GOT3 (cell line): ENCODE measurements at places on chromosomes 2 and 18.

DNA sequence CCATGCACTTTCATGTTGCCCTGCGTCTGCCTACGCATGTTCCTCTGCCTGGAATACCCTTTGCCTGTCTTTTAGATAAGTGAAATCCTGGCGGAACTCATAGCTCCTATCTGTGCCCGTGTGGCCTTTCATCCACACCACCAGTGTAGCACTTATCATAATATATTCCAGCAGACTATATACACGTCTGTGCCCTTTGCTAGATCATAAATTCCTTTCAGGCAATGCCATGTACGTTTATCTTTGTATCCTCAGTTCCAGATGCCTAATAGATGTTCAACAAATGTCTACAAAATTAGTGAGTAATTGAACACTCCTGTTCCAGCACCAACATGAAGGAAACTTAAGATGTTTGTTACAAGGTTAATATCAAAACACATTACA lies 106.9 kb downstream of the COLEC12 start:
- DNase-seq = no peak

GRCh38 chr2:221480163-221480562 lies 91.9 kb downstream of the EPHA4 start:
- no peak for DNase-seq

DNA sequence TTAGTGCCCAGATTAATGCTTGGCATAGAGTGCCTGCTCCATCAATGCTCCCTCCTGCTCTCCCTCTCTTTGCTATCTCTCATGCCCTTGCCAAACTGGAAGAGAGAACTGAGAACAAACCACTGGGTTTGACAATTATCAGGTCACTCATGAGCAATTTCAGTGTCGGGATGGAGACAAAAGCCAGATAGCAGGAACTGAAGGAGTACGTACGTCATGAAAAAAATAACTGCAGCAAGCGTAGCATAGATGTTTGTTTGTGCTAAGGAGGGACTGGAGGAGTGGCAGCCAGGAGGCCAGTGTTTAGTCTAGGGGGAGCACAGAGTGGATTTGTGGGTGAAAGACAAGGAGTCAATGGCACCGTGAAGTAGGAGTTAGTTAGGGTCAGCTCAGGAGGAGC lies 113.3 kb downstream of the POLE4 start:
- DNase-seq = no peak

DNA sequence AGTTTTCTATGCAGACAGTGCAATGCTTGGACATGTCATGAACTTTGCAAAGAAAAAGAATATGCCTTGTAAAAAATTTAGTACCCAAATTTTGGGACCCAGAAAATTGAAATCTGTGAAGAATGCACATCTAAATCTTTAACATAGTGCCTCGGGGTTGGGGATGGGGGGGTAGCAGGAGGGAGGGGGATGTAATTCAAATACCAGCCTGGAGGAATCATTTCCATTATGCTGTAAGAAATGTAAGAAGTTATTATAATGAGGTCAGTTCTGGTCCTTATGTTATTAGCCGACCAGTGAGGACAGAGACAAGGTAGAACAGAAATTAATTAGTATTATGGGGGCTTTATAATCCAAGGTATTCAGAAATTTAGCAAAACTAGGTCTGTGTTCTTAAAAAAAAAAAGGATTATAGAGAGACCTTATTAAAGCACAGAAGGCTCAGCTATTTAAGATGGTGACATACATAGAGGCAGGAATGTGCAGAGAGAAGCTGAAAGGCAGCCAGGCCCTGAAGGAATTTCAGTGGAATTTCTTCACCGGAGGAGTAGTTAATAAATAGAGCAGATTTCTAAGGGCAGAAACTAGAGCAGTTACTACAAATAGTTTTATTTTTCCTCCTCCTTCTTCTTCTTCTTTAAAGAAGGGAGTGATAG lies 89.0 kb upstream of the RBMS1 start:
- DNase-seq = no peak

DNA sequence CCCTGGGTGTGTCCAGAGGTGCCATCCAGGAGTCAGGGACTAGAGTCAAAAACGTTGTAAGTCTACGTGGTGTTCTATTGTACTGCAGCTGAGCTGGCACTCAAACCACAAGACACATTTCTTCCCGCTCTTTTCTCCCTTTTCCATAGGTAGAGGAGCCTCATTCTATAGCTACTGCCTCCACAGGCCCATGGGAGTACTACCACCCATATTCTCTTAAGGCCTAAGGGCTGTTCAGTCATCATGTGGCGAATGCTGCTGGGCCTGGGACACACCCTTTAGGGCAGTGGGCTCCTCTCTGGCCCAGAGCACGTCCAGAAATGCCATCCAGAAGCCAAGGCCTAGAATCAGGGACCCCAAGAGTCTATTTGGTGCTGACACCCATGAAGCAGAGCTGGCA lies 1271.7 kb downstream of the CNTNAP5 start:
- DNase-seq = no peak

DNA sequence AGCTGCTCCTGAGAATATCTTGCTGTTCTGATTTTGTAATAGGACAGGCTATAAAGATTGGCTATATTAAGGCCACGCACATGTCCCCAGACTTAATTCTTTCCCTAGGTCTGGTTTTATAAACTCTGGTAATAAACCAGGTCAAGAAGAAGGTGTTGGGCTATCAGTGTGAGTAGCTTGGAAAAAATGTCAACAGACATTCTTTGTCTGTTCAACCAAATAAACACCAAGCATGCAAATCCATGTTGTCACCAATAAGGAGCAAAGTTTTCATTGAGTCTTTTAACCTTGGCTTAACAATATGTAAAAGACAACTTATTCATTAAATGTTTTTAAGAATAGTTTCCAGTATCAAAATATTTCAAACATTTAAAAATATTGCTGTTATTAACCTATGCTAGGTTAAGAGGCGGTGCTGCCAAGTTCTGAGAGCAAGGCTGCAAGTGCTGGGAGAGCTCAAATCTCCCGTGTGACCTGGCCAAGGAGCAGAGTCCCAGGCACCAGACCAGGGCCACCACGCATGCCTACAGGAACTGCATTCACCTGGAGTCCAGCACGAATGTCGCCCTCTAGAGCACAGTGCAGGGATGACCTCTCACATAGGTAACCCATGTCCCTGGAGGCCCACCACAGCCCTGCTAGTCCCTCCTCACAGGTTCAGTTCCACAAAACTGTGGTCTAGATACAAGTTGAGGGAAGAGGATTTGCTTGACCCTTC lies 120.5 kb upstream of the POU3F3 start:
- DNase-seq = no peak

DNA sequence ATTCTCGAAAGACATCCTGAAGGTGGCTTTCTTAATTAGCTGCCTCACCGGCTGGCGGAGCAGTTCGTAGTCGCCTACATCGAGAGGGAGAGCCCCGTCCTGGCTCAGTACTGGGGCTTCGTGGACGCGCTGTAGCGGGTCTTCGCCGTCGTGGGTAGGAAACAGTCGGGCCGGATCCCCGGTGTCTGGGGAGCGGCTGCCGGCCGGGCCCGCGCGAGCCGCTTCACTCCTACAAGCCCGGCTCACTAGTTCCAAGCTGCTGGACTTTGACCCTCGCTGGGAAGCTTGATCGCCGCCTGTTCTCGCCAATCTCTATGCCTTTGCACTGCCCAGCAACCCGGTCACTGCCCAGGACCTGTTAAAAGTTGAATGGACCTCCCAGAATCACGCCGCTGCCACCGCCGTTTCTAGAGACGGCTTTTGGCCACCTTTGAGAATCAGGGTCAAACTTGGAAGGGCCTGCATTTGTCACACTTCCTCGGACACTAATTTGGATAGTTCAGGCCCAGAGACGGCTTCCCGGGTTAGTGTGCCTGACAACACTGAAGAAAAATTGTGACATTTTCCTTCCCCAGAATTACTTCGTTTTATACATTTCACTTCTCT lies 41.4 kb upstream of the AKAIN1 start:
- DNase-seq = no peak

- DNase-seq = no peak
These were observed 13.5 kb upstream of the KLF11 start for GRCh38 chr2:10029875-10030223.

DNA sequence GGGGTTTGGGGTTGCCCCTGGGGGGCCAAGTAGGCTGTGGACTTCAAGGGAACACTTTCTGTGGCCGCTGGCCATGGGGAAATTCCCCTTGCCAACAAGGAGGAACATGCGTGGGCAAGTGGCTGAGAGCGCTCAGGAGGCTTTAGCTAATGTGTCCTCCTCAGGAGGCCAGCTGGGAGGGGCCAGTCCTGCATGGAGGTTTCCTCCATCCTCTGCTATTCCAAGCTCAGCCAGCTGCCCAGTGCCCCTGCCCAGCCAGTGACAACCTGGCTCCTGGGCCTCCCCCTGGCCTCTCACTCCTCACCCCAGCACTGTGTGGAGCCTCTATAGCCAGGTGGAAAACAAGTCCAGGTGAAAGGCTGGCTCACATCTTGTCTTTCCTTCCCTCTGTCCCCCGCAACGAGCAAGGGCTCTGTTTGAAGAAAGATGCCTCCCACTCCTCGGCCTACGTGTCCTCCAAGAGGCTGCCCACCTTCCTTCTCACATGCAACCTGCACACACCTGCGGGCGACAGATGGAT lies 64.4 kb upstream of the DAPL1 start:
- no peak for DNase-seq

GRCh38 chr18:74276609-74277008 lies 15.2 kb downstream of the CYB5A start:
- DNase-seq = no peak

DNA sequence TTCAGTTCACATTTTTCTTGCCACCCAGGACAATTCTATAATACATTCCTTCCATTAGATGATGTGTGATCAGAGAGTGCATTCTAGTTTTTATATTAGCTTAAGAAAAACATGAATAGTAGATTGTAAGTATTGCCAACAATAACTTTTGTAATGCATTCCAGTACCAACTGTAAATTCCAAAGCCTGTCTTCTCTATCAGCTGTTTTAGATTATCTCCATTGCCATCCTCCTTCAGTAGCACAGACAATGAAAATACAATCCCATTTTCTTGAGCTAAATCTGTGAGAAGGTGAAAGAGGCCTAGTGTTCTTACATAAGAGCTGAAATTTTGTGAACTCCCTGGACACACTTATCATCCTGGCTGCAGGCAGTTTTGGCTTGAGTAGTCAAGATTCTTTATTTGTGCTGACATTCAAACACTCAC lies 103.9 kb downstream of the CCBE1 start:
- no peak for DNase-seq

- no peak for DNase-seq
These were observed 279.2 kb downstream of the CTNNA2 start for GRCh38 chr2:79792090-79792489.

DNA sequence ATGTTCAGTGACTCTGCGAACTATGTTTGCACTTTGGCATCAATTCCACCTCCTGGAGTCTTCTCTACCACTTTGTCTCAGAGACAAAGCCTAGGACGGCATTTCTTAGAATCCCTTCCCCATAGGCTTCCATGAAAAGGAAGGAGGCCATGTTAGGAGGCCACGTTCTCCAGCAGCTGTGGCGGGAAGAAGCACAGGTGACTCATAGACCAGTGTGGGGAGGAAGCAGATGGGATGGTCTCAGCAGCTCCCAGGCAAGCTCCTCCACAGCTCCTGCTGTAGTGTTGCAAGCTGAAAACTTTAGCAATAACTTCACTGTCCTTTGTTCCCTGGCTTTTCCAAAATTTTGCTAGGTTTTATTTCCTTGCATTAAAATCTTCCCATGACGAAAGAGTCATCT lies 781.3 kb upstream of the ID2 start:
- DNase-seq = no peak

DNA sequence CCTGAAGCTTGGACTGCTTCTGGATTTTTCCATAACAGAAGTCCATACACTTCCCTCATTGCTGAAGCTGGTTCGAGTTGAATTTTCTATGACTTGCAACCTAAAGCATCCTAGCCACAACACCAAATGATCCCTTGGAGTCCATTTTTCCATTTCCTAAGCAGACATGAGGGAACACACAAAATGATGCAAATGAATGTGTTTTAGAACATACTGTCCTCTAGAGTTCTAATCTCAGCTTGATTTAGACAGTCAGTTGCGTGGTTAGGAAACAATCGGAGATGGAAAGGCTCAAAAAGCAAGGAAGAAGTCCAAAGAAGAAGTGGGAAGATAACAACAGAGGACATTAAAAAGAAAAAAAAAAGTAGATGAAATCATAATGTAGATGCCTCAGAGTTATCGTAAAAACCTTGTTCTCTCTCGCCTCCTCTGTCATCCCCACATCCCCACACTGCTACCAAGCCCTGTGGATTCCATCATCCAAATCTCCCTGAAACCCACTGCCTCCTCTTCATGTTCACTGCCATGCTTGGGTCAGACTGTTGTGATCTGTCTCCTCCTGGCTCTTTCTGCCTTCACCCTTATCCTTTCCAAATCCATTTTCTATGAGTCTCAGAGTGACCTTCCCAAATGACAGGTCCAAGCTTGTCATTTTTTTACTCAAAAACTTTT lies 58.4 kb downstream of the TMEM247 start:
- DNase-seq = no peak

GRCh38 chr18:26868968-26869586 lies 3.6 kb upstream of the AQP4 start:
- no peak for DNase-seq

DNA sequence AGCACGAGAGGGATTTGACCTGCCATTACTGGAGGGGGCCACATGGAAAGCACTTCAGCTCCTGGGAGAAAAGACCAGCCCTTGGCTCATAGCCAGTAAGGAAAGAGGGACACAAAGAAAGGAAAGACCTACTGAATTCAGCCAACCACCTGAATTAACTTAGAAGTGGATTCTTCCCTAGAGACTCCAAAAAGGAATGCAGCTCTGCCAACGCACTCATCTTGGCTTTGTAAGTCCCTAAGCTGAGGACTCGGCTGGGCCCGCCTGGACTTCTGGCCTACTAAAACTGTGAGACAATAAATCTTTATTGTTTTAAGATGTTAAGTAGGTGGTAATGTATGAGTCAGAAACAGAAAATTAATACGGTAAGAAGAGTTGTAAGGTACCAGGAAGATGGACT lies 11.5 kb downstream of the ATF2 start:
- no peak for DNase-seq

DNA sequence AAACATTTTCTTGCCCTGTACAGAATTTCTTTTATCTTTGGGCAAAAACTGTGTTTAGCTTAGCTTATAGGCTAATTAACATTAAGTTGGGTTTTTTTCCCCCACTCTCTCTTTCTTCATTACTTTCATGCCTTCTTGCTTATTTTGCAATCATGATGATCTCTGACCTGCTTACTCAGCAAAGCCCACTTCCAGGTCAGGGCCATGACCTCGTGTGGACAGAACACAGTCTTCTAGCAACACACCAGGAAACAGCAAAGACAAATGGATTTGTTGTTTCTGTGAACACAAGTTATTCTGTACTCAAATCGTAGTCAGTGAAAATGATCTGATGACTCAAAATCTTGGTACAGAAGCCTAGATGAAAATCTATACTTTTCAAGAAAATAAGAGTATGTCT lies 60.7 kb downstream of the SPATS2L start:
- DNase-seq = no peak

GRCh38 chr2:27249891-27250651 lies 12.8 kb downstream of the SLC30A3 start:
- no peak for DNase-seq
